Stimulated activated CD4-positive, alpha-beta T cell treated with anti-CD3 and anti-CD28 coated beads, Interleukin-1b, Interleukin-23, amount 100 ng/mL, for 1 hour (primary cell): ENCODE measurements at places on chromosomes 1 and 21.

GRCh38 chr1:55463814-55464475 is 248.8 kb upstream of the USP24 start:
- no peak for DNase-seq

- no peak for DNase-seq
These were observed 24.1 kb downstream of the A3GALT2 start for GRCh38 chr1:33296824-33297223.

- DNase-seq, result no peak
These were observed 188.1 kb upstream of the CACNA1E start for GRCh38 chr1:181295217-181295616.

- no peak for DNase-seq
These were observed 121.2 kb downstream of the EPHB2 start for GRCh38 chr1:22831729-22832413.

GRCh38 chr1:59596432-59596831 is 218.3 kb upstream of the HOOK1 start:
- DNase-seq, result no peak

DNA sequence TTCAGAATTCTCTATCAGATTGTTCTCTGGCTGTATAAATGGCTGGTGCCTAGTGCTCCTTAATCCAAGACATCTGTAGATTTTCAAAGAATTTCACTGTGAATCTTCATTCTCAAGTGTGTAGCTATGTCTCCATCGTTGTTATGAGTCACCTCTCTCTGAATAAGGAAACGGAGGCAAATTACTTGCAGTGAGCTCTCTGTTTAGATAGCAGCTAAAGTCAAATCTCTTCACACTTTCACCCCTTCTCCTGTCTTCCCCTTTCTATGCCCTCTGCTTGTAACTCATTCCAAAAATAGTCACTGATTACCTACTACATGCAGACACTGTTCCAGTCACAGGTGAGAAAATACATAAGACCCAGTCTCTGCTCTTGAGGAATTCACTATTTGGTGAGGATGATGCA is 39.7 kb downstream of the CHML start:
- no peak for DNase-seq

GRCh38 chr1:99943223-99943794 is 26.5 kb upstream of the SLC35A3 start:
- DNase-seq, result no peak

GRCh38 chr1:205537386-205538018 is 33.0 kb downstream of the CDK18 start:
- no peak for DNase-seq

- no peak for DNase-seq
These were observed 24.6 kb downstream of the KCNK1 start for GRCh38 chr1:233638513-233638912.

GRCh38 chr1:8171751-8172464 is 145.8 kb upstream of the ERRFI1 start:
- no peak for DNase-seq

DNA sequence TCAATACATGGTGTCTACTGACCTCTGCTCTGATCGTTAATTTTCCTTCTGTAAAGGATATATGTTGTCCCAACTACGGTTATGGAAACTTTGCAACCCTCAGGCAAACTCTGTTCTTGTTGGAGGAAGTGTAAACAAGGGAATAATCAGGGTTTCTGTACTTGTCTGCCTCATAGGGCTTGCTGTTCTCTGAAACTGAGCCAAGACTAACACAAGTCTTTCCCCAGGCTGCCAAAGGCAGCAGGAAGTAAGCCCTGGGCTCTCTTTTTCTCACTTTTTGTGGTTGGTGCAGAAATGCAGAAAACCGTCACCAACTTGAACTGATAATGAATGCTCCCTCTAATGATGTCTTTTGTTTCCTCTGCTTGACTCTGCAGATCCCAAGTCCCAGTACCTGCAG is 7.6 kb downstream of the CYP4X1 start:
- no peak for DNase-seq

DNA sequence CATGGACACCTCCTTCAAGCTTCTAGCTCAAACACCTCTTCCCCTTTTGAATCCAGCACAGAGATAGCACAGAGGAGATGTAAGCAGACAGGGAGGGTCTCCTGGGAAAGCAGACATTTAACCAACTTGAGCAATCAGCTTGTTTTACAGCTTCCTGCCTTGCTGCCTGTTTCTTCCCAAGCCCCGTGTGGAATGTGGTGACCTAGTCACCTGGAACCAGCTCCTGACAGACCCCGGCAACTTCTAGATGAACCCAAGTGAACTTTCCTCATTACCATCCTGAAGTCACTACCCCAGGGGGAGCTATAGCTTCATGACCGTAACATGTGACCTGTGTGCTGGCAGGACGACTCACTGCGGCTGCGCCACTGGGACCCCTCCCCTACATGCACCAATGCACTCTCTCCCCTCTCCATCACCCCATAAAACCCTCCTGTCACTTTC is 24.1 kb upstream of the TTF2 start:
- no peak for DNase-seq

DNA sequence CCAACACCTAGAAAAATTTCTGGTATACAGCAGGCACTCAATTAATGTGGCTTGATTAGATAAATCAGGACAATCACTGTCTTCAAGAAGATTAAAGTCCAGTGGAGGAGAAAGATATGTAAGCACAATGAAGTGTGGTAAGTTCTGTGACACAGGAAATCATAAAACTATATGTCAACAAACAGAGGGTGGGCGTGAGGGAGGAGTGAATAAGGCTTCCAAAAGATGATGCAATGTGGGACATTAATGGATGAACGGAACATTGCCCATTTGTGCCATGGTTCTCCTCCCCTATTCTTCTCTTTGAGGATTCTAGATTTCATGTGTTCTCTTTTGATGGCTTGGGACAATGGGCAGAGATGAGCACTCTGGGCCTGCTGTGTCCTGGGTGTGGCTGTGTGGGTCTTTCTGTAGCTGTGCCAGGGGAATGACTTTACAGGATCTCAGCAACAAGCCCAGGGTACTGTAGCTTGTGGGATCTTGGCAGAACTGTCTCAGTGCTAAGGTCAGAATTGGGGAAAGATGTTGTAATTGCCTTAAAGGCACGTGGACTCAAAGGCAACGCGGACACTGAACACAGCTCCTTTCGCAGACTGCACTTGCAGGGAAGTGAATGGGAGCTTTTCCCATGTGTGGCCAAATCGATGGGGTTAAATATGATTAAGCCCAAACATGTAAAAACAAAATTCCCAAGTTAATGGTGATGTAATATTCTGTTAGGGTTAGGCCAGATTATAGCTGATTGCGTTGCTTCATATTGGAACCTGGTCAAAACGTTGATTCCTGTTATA is 366.9 kb downstream of the TGFB2 start:
- no peak for DNase-seq

DNA sequence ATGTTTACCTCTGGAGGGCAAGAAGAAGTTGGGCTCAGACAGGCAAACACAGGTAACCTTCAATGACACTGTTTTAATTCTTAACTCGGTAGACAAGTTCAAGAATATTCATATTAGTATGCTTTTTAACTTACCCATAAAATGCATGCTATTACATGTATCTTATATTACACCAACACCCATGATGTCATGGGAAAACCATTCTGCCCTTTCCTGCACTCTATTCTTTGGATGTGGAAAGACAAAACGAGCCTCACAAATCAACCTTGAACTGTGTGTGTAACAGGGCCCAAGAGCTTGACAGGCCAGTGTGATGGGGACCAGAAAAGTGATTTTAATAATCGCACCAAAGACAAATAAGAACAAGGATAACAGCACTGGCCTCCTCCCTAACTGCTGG is 22.6 kb upstream of the RAP1GAP start:
- DNase-seq, result no peak

- no peak for DNase-seq
These were observed 168.9 kb upstream of the KAZN start for GRCh38 chr1:14429577-14429976.

- no peak for DNase-seq
These were observed 40.8 kb upstream of the A3GALT2 start for GRCh38 chr1:33361532-33362235.

- DNase-seq, result no peak
These were observed 95.6 kb downstream of the RERE start for GRCh38 chr1:8721679-8722324.

- no peak for DNase-seq
These were observed 622 bp upstream of the TMPRSS2 start for GRCh38 chr21:41508415-41509144.

GRCh38 chr1:235971020-235971419 is 93.9 kb downstream of the NID1 start:
- no peak for DNase-seq

- DNase-seq, result no peak
These were observed 3.5 kb upstream of the TTC22 start for GRCh38 chr1:54804471-54805132.

GRCh38 chr1:222893255-222893654 is 78.4 kb downstream of the DISP1 start:
- DNase-seq, result no peak

DNA sequence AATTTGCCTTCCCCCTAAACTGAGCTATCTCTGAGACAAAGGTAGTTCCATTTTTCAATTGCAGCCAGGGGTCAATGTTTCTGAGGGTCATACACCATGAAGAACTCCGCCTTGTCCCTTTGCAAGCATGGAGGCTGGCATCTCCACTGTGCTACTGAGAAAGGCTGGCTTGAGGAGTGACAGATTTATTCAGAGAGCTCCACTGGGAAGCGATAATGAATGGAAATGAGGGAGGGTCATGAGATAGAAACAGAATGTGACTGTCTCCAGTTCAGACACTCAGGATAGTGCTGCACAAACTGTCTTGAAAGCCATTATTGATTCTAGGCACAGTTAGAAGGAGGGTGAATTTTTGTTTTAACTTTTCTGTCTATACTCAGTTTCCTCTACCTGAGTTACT is 197.5 kb downstream of the ZNF326 start:
- DNase-seq, result no peak

DNA sequence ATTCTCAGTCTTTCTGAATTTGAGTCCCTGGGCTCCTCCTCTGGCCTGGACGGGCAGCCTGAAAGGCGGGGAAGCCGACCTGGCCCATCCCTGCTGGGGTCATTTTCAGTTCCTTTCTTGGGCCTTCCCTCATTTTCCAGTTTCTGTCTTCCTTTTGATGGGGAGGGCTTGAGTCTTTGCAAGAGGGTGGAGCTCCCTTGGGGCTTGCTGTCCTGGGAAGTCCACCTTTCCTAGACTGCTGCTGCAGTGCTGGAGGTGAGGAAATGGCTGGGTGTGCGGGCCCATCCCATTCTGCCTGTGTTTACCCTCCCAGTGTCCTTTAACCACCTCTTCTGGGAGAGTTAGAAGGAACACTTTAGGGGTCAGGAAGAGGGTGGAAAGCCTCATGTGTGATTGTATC is 40.4 kb upstream of the SYNC start:
- no peak for DNase-seq

DNA sequence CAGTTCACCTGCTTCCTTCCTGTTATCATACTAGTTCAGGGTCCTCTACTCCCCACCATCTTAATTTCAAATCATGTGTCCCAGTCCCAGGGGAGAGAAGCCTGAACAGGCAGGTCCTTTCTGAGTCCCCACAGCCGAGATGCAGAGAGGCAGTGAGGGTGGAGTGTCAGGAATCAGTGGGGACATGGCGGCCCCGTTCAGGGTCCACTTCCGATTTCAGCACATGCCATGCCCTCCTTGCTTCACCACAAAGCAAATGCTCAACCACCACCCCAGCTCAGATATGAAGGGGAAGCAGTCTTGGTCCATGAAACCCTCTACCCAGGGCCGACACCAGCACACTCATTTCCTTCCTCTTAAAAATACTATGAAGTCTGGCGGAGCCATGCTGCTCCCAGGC is 5.2 kb upstream of the SEMA4A start:
- no peak for DNase-seq

DNA sequence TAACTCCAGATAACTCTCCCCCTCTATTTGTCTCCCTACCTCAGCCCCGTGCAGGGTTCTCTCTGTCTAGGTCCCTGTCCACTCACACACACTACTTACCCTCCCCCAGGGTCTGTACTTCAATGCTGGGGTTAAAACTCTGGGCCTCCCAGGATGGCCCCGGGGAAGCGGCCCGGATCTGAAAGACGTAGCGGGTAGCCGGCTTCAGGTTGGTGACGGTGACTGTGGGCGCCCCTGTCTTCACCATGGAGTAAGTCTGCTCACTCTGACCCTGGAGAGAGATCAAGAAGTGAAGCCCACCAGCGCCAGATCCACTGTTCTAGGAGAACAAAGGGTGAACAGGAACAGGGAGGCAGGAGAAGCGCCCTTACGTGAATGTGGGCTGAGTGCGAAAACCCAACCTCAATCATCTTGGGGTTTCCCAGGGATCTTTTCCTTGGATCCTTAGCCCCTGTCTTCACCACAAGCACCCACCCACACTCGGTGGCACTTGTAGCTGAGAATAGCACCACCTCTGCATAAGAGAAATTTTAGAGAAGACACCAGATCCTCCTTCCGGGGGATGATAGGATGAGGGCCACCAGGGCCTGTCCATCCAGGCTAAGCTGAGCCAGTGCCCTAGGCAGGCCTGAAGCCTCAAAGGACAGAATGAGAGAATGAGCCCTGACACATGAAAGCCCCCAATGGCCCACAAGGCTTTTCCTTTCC is 33.5 kb downstream of the EPHA10 start:
- no peak for DNase-seq

- DNase-seq, result no peak
These were observed 1.6 kb upstream of the RAB7B start for GRCh38 chr1:206004826-206005225.

- DNase-seq, result no peak
These were observed 26.1 kb downstream of the CFH start for GRCh38 chr1:196677781-196678509.

DNA sequence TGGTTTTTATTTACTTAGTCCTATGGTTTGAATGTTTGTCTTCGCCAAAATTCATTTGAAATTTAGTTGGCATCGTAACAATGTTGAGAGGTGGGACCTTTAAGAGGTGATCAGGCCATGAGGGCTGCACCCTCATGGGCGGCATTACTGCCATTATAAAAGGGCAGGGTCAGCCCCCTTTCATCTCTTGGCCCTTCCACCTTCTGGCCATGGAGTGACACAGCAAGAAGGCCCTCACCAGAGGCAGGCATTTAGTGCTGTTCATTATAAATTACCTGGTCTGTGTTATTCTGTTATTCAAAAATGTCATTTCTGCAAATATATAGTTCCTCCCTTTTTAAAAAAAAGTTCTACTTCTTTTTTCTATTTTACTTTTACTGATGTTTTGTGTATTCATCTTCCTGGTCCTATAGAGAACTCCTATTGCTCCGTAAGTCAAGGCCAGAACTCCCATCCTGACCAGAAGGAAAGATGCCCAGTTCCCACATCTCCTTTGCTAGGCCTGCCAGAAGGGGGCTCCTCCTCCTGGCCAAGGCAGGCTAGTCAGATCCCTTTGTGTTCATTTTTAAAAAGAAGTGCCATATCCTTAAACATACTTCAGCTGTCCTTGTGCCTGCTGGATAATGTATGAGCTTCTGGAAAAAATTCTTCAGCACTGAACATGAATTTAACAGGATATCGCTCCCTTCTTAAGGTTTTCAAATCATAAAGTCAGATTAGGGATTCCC is 10.0 kb upstream of the LBR start:
- no peak for DNase-seq

- DNase-seq, result no peak
These were observed 361.6 kb downstream of the FAM72C start for GRCh38 chr1:143610196-143610595.
